GM13977 (cell line): ENCODE measurements at places on chromosomes 1 and 21.
A peak's percentile ranks its signal among the peaks of the same experiment; 100 is the strongest.

DNA sequence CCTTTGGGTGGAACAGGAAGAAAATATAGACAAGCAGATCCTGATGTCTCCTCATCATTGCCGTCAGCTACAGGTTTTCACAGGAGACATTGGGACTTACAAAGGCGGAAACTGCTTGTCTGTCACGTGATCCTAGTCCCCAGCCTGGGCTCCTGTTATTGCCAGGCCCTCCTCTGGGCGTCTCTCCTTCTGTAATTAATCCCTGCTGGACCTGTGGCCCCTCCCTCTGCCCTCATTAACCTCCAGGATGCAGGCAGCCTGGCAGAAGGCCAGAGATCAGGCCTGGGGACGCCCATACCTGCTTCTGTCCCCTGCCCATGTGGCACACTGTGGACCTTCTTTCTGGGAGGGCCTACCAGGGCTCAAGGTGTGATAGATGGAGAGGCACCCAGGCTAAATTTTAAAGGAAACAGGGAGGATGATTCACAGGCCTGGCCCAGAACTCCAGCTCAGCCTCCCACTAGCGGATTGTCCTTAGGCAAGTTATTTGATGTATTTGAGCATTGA, 2.4 kb downstream of the S100A5 start:
- no peak for DNase-seq

- DNase-seq, result no peak
These were observed 42.8 kb downstream of the KCNK1 start for GRCh38 chr1:233656687-233657086.

- peak; percentile 48 for DNase-seq
These were observed 77.4 kb downstream of the DESI2 start for GRCh38 chr1:244730153-244730933.

- DNase-seq, result no peak
These were observed 164.4 kb downstream of the NTPCR start for GRCh38 chr1:233114860-233115259.

DNA sequence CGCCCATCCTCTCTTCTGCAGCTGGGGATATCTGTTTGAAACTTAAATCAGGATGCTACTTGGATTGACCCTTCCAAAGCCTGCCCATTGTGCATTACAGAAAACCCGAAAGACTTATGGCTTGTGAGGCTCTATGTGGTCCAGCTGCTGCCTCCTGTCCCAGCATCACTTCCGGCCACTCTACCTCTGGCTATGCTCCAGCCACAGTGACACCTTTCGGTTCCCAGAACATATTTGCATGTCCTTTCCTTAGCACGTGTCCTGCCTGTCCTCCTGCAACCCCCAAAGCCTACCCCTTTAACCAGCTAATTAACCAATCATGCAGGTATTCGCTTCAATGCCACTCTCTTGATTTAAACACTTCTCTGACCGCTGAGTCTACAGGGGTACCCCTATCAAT, 167.6 kb downstream of the PRDM2 start:
- DNase-seq, result no peak

DNA sequence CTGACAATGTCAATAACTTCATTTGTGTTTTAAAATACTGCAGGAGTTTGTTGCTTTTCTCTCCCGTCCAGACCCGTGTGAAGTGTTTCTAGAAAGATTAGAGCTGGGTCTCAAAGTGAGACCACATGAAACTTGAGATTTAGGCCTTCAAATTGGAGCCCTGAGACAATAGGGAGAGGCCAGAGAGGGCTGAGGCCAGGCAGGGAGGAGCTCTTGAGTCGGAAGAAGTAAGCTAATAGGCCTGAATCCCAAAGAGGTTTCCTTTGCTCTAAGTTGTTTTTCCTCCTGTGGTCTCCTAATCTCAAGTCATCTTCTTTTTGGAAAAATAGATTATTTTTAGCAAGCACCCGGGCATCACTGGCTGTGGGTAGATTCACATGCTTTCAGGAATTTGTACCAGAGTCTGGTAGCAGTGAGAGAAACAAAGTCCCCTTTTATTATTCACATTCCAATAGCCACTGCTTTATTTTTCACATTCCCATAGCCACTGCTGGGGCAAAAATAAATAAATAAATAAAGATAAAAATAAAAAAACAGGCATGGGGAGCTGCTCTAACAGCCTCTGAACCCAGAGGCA, 25.6 kb downstream of the CD244 start:
- no peak for DNase-seq

DNA sequence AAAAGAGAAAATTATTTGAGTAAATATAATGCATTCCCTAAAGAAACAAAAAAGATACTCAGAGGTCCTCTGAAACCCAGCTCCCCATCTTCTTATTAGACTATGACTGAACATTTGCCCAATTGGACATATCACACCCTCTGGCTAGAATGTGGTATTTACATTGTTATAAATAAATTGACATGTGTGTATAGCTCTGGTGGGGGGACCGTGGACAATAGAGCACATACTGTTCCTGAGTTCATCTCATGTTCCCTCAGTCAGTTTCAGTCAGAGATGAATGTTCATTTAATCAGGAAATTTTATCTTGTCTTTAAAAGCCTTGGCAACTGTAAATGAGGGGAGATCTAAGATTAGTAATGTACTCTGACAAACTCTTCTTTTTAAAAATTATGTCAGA, 459.3 kb upstream of the ADAMTS5 start:
- no peak for DNase-seq

GRCh38 chr1:246324711-246325110, 182.4 kb downstream of the SMYD3 start:
- DNase-seq, result no peak
